Neural crest cell (in vitro differentiated cells): ENCODE measurements at places on chromosomes 11 and 22.

GRCh38 chr11:92308366-92308765 lies 83.7 kb downstream of the FAT3 start:
- no peak for DNase-seq

- no peak for DNase-seq
Measured at GRCh38 chr11:78048561-78048960, 15.1 kb upstream of the THRSP start.

DNA sequence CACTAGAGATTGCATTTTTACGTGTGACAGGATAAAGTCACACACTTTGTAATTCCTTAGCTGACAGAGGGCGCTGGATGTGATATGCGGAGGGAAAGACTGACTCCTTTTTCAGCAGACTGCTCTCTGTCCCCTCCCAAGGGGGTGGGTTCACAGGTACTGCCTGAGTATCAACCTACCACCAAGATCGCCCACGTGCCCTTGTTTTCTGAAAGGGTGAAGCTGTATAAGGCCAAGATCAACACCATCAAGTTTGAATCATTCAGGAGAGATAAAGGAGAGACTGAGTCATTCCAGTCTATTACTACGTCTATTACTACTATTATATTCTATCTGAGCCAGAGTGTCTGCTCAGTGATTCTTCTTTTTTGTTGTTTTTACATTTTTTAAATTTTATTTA lies 30.7 kb downstream of the BUD13 start:
- no peak for DNase-seq

GRCh38 chr11:91264481-91264880 lies 960.1 kb upstream of the FAT3 start:
- DNase-seq: no peak

- no peak for DNase-seq
Measured at GRCh38 chr11:46485856-46486443, 94.4 kb upstream of the CHRM4 start.

DNA sequence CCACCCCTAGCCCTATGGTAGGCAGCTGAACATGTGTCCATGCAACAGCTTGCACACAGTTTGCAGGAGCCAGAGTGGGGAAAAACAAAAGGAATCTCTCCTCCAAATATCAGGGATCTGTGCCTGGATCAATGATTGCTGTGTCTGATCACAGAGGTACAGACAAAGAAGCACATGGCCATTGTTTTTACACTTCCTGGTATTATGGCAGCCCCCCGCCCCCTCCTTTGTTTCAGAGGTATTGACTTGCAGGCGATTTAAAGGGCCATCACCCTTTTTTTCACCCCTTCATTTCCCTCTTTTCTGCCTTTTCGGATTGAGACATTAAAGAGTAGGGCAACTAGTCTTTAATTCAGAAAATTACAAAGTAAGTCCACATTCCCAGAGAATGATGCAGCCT lies 453.0 kb upstream of the LUZP2 start:
- DNase-seq: no peak

DNA sequence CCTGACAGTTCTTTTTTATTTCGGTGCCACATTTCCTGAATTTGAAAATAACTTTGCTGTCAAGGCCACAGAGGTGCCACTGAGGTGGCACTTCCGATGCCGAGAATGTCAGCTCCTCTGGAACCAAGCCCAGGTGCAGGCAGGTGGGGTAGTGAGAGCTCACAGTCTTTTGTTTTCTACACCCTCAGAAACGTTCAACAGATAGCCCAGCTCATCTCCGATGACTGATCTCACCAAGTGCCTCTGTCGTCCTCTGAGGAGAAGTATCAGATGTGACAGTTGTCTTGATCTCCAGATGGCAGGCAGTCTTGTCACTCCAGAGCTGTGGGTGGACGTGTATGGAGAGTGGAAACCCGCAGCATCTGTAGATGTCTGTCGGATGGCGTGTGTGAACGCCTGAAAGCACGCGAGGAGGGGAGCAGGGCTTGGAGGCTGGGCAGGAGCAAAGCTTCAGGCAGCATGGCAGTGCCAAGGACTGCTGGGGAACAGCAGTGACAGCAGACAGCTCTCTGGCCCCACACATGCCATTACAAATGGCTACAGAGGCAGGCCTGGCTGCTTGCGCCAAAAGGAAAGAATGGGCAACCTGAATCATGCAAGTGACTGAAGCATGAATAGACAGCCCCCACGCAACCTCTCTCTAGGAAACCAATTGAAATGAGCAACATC lies 877.0 kb downstream of the OPCML start:
- no peak for DNase-seq

GRCh38 chr11:67023957-67024353 lies 1.0 kb downstream of the SYT12 start:
- DNase-seq: no peak

GRCh38 chr11:114368918-114369680 lies 31.2 kb downstream of the C11orf71 start:
- no peak for DNase-seq

- no peak for DNase-seq
Measured at GRCh38 chr22:26781596-26781995, 124.2 kb downstream of the MIAT start.

DNA sequence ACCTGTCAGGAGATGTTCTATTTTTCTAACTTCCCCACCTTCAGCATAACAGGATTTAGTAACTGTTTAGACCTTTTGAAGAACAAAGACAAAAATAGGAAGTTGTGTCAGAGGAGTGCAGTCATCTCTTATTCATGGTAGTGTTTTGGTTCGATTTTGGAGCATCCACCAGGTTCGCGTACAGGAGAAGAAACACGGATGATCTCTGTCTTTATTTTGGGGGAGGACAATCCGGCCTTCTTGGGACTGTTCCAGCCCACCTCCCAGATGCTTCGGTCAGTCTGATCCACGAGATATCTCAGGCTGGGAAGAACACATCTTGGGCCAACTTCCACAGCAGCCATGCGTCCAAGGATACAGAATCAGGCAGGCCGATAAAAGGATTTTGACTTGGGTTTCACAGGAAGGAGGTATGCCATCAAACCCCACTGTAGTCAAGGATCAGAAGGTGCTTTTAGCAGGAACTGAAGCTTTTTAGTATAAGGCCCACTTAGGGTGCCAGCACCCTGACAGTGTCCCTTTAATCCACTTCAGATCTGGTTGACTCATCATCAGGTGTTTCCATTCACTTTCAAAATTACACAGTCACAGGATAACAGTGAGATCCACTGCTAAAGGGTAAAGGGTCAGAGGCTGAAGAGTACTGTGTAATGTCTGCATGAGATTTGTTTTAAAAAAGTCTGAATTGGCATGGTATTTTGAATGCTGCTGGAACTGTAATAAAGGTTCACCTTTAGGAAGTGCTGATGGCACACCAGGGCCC lies 16.5 kb downstream of the PATZ1 start:
- no peak for DNase-seq

DNA sequence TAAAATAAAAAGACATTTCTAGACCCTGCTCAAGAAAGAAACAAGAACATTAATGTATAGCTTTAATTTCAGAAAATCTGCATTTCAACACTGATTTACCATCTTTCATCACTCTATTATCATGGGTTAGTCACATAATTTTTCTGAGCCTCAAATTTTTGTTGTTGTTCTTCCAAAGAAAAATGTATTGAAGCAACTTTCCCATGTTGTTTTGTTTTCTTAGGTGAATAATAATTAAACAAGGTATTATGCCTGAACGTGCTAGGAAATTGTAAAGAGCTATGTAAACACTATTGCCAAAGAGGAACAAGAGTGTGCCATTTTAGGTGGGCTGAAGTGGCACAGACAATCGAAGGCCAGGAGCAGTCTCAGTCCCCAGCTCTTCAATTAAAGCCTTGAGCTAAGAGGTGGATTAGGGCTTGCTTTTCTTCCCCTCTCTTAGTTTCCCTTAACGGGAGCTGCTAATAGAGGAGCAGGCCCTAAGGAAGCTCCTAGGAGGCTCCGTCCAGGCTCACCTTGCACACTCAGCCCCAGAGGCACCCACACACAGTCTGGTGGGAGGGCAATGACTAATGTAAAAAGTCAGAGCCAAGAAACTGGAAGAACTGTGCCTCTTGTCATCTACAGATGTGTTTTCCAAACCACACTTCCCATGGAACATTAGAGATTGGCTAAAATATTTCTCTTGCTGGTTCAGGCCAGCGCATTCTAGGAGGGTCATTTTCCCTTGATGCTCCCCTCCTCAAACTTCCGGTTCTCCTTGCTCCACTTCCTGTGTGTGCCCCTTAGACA lies 8.8 kb upstream of the UBASH3B start:
- no peak for DNase-seq

GRCh38 chr22:47304191-47304831 lies 541.9 kb downstream of the TBC1D22A start:
- DNase-seq: no peak

GRCh38 chr11:57497303-57498247 lies 17.9 kb downstream of the SLC43A1 start:
- no peak for DNase-seq

GRCh38 chr11:40938002-40938401 lies 521.5 kb downstream of the LRRC4C start:
- no peak for DNase-seq

GRCh38 chr11:66068154-66068821 lies 1.8 kb upstream of the PACS1 start:
- peak; percentile 82 for DNase-seq
